HFFc6 (cell line): ENCODE measurements at places on chromosomes 6 and 20. TPM values are rescaled to one million over a fixed set of nuclear protein-coding genes. Genes with fewer than 3 reads are reported as not detected.

PNLDC1 gene
- not detected in 3 replicates for total RNA-seq

GRCh38 chr6:21436625-21437024 lies 156.9 kb upstream of the SOX4 start:
- no peak for DNase-seq

DNA sequence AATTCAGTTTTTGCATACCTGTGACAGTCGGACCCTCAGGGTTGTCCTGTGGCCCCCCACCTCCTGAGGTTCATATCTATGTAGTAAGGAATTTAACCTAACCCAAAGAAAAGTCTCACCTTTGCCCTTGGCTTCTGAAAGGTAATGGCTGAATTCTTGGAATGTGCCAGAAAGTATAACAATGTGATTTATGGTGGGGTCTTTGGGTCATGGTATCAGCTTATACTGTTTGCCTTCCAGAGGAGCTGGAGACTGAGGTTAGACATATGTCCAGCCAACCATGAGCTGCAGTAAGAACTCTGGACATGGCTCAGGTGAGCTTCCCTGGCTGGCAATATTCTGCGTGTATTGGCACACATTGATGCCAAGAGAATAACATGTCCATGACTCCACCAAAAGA lies 26.9 kb downstream of the DDX43 start:
- DNase-seq, result no peak

GRCh38 chr6:10957414-10957886 lies 70.6 kb downstream of the SYCP2L start:
- no peak for DNase-seq

DNA sequence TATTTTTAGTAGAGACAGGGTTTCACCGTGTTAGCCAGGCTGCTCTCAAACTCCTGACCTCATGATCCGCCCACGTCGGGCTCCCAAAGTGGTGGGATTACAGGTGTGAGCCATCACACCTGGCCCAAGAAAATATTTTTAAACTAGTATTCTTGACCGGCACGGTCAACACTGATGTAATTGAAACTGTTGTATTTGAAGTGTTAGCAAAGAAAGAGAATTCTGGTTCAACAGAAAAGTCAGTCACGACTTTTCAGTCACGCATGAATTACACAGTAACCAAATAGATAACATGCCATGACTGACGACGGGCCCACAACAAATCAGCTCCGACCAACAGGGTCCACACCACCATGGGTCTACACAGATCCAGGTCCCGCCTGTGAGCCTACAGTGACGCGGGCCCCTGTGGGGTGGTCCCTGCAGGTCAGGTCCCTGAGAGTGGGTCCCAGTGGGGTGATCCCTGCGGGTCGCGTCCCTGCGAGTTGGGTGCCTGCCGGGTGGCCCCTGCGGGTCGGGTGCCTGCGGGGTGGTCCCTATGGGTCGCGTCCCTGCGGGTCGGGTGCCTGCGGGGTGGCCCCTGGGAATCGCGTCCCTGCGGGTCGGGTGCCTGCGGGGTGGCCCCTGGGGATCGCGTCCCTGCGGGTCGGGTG lies 1.0 kb downstream of the GMEB2 start:
- DNase-seq, result no peak

DNA sequence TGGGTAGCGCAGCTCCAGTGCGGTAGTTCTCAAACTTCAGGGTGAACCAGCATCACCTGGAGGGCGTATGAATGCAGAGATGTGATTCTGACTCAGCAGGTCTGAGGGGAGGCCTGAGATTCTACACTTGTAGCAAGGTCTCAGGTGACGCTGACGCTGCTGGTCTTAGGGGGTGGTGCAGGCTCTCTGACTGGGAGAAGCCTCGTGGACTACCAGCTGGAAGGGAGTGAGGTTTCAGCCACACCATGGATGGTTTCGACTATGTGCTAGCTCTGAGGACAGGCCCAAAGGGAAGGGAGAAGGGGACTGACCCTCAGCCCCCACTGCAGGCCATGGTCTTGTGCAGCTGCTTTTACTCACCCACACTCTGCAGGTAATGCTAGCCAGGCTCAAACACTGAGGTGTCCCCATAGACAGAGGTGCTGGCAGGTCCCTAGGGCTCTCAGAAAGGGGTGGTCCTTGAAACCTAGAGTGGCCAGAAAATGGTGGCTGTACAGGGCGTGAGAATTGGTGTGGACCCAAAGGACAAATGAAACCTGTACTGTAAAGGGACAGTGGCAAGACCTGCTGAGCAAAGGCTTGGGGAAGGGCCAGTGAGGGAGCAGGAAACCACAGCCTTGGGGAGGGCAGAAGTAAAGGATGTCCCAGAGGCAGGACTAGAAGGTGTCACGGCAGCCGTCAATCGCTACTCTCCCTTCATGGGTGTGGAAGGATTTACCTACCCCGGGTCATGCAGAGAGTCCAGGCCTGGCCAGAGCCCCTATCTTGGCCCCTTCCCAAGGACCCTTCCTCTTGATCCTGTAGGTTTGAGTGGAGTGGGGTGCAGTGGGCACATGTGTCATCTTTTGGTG lies 52.7 kb downstream of the EBF4 start:
- no peak for DNase-seq

GRCh38 chr6:30102970-30103871 lies 9.7 kb downstream of the TRIM31 start:
- DNase-seq, result peak; percentile 75

- no peak for DNase-seq
Measured at GRCh38 chr6:3423439-3424184, 33.2 kb downstream of the SLC22A23 start.

- DNase-seq, result no peak
Measured at GRCh38 chr6:161003336-161003735, 11.8 kb downstream of the MAP3K4 start.

RPL10A gene
- 1,208 to 1,270 TPM (median 1,220 TPM) in 3 replicates for total RNA-seq

DNA sequence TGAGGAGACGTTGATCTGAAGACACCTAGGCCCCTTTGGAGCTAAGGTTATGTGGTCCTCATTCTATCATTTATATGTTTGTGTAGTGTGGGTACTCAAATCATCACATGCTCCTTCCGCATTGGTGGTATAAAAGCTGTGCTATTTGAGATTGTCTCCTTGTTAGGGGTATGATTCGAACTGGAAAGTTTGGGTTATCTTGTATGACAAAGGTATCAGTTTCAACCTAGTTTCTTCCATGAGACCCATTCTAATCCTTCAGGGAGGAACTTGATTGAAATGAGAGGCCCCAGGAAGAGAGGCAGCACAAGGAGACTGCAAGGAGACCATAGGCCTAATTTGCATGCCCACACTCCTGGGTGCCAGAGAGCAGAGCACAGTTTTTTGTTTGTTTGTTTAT lies 104.2 kb upstream of the TIAM2 start:
- DNase-seq, result no peak

GRCh38 chr6:140437619-140438345 lies 1063.3 kb upstream of the CITED2 start:
- no peak for DNase-seq

TPX2 gene
- 50.7 to 113 TPM (median 96.4 TPM) in 3 replicates for total RNA-seq

BNIP5 gene
- total RNA-seq, result not detected in 3 replicates

DNA sequence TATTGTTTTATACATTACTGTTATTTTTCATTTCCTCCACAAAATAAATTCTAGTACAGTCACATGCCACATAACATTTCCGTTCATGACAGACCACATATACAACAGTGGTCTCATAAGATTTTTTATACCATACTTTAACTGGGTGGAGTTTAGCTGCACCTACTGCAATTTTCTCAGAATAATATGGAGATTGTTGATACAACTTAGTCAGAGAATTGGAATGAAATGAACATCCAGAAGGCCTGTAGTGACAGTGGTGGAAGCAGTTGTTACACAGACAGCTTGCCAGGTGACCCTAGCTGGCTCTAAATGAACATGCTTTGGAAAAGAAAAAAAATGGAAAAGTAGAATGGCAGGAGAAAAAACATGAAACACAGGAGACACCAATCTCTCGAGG lies 183.2 kb upstream of the TCF21 start:
- DNase-seq, result peak; percentile 58

EYA2 gene
- total RNA-seq, result 0.08 to 0.46 TPM (median 0.13 TPM) in 3 replicates
